ENCODE measurements at places on chromosomes 6 and 20.
A peak's percentile ranks its signal among the peaks of the same experiment; 100 is the strongest.

- no peak for DNase-seq
Measured at GRCh38 chr6:105537981-105538578, 135.2 kb upstream of the PREP start.

DNA sequence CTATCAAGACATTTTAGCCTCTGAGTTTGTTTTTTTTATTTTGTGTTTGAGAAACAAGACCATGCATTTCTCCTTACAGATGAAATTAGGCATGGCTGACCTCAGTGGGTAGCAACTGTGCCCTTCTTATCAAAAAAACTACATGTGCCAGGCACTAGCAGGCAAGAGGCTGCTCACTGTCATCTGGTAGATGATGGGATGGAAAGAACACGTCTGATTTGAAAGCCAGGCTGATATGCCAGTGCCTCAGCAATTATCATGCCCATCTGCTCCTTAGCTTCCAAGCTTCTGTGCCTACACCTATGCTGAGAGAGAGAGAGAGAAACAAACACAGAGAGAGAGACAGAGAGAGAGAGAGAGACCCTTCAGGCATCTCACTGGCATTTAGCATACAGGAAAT lies 149.9 kb downstream of the C6orf118 start:
- no peak for DNase-seq

DNA sequence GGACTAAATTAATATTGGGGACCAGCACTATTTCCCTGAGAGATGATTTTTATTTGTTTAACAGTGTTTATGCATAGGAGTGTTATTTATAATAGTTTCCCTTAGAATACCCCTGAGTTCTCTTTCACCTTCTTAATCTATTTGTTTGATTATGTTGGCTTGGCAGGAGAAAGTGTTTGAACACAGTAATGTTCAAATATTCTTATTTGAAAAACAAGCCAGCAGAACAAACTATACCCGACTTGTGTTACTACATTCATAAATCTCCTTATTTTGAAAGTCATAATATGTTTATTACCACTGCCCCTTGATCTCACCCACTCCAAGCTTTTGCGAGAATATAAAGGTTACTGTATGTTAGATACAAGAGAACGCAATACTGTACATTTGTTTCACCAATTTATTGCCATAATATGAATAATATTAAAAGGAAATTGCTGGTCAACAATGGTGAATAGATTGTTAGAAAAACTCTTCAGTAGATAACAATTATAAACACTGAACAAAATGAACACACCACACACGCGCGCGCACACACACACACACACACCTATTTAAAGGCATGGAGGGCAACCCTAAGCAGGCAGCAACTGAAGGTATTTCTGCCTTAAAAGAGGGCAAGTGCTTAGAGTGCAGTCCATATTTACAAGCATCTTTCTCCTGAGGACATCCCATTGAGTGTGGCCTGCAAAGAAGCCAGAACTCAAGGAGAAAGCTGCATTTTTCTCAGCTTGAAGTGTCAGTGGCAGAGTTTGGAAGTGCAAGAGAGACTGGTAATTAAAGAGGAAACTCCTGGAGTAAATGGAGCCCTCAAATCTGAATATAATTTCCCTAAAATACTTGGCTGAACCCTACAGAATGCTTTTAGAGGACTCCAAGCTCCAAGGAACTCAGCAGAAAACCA lies 279.4 kb upstream of the MAN1A1 start:
- no peak for DNase-seq

DNA sequence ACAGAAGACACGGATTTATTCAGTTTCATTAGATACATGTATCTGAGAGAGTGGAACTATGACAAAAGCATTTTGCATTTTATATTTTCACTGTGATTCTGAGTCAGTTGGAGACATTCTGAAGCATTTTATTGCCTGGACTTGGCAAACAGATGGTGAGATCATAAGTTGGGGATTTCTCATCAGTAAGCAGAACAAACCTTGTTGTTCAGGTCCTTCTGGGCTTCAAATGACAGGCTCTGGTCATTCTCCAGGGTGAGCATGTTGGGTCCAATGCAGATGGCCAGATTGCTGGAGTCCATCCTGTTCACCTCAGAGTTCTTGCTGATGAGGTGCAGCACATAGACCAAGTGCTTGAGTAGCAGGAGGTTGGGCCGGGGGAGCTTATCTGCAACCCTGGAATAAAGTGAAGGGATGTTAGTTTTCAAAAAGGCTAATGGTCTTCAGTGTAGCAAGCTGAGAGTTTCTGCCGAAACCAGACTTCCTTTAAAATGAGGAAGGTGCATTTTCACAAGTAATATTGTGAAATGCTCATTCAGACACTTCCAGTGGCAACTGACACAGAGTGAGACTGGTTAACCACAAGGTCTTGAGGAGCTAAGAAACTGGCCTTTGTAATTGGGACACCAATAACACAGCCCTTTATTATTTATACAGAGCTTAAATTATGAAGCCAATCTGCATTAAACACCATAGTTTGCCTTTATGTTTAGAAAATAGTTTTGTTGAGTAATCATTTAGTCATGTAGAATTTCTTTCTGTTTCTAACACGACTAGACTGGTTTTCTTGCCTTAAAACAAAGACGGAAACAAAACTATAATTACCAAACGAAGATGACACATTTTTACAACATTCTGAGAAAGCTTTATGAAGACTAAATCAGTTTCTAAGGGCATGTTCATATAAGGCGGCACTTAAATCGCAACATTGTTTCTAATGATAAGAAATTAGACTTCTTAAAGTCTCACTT lies 5.6 kb downstream of the TAGAP start:
- DNase-seq: no peak

- DNase-seq: no peak
Measured at GRCh38 chr6:134058622-134059366, 6.4 kb upstream of the SLC2A12 start.

- DNase-seq: no peak
Measured at GRCh38 chr6:106561686-106562405, 67.5 kb downstream of the RTN4IP1 start.

GRCh38 chr6:79076160-79076559 lies 1.9 kb downstream of the PHIP start:
- DNase-seq: no peak

DNA sequence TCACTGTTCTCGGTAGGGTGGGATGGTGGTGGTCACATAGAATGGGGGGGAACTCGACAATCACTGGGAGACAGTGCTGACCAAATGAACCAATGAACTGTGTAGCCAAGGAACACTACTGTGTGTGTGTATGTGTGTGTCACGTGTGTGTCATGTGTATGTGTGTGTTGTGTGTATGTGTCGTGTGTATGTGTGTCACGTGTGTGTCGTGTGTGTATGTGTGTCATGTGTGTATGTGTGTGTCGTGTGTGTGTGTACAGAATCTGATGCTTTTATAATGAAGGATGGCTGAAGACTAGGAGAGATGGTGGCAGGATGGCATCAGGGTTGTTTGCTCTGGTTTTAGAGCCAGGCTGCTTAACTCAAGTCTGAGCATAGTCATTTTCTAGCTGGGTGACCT lies 99.1 kb upstream of the DUSP22 start:
- no peak for DNase-seq

DNA sequence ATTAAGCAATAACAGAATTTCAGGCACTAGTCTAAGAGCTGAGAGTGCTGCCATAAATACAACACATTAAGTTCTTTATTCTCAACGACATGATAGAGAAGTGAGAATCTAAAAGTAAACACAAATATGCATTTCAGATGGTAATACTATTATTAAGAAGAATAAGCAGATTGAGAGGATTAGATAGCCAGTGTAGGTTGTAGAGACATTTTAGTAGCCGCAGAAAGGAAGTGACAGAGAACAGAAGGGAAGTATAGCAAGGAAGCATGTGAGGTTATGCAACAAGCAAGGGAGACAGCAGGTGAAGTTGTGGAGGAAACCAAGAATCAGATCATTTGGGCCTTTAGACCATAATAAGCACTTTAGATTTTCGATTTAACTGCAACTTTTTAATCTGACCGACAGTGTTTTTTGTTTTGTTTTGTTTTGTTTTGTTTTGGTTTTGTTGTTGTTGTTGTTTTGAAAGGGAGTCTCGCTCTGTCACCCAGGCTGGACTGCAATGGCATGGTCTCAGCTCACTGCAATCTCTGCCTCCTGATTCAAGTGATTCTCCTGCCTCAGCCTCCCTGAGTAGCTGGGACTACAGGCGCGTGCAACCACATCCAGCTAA lies 737.0 kb upstream of the ADGRB3 start:
- DNase-seq: no peak

- DNase-seq: no peak
Measured at GRCh38 chr6:3742076-3742425, 9.5 kb downstream of the PXDC1 start.

DNA sequence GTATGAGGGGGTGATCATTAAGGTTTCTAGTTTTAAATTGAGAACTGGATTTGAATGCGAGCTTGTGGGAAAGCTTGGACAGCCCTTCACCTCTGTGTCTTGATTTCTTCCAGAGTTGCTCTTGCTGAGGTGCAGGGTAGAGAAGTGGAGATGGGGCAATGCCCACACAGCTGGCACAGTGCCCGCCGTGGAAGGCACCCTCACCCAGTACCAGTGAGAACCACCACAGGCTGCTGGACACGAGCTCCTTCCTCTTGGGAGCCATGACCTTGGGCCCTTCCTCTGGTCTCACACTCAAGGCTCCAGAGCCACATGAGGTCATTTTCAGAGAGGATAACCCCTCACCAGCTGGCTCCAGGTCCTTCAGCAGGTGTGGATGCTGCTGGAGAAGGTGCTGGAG lies 67.3 kb downstream of the DACT2 start:
- no peak for DNase-seq

DNA sequence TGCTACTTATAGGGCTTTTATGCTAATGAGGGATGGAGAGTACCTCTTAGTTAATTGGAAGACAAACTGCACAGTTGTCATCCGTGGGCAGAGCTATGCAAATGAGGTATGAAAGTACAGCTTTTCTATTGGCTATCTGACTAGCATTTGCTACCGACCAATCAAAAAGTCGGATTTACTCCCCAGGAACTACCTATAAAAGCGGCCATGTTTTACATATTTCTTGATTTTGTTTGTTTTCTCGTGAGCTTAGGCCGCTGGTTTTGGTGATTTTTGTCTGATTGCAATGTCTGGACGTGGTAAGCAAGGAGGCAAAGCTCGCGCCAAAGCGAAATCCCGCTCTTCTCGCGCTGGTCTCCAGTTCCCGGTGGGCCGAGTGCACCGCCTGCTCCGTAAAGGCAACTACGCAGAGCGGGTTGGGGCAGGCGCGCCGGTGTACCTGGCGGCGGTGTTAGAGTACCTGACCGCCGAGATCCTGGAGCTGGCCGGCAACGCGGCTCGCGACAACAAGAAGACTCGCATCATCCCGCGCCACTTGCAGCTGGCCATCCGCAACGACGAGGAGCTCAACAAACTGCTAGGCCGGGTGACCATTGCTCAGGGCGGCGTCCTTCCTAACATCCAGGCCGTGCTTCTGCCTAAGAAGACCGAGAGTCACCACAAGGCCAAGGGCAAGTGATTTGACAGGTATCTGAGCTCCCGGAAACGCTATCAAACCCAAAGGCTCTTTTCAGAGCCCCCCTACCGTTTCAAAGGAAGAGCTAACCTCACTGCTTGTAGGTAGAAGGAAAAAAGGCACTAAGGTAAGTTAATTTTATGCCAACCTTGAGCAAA lies 36.9 kb downstream of the HFE start:
- peak; percentile 50 for DNase-seq

DNA sequence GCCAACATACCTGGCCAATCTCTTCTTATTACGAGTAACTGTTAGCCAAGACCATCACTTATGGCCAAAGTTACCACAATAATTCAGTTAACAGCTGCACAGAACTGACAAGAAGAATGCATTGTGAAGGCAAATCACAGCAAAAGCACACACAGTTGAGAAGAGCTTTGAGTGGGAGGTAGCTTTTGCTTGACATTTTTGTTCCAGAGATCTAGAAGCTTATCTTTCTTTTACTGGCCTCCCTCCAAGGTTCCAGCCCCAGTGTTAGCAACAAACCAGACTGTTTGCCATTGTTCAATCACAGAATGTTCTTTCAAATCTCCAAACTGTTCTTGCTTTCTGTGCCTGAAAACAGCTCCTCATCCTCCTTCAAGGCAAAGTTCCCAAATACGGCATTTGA lies 35.9 kb upstream of the IRAK1BP1 start:
- no peak for DNase-seq

DNA sequence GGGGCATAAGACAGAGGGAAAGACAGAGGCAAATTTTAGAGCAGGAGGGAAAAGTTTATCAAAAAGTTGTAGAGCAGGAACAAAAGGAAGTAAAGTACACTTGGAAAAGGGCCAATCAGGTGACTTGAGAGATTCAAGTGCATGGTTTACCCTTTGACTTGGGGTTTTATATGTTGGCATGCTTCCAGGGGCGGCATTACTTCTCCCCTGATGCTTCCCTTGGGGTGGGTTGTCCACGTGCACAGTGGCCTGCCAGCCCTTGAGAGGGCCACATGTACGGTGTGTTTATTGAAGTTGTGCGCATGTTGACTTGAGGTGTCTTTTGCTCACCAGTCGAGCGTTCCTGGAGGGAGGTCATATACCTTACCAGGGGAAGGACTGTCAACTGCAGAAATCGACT lies 259.5 kb upstream of the JARID2 start:
- no peak for DNase-seq

DNA sequence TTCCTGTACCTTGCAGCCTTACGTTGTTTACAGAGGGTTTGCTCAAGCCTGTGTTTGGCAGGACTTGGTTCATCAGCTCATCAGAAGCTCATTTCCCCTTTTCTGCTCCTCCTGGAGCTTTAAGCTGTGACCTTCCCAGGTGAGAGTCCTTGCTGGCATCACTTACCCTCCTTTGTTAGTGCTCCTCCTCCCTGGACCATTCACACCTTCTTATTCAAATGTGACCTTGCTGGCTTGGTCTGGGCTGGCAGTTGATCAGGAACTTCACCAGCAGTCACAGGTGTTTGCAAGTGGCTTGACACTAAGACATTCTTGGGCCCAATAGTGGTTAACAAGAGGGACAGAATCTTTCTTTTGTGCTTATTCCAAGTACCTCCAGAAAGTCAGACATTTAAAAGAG lies 148.8 kb downstream of the C6orf58 start:
- DNase-seq: no peak

- DNase-seq: no peak
Measured at GRCh38 chr6:52400313-52401041, 19.7 kb upstream of the EFHC1 start.

DNA sequence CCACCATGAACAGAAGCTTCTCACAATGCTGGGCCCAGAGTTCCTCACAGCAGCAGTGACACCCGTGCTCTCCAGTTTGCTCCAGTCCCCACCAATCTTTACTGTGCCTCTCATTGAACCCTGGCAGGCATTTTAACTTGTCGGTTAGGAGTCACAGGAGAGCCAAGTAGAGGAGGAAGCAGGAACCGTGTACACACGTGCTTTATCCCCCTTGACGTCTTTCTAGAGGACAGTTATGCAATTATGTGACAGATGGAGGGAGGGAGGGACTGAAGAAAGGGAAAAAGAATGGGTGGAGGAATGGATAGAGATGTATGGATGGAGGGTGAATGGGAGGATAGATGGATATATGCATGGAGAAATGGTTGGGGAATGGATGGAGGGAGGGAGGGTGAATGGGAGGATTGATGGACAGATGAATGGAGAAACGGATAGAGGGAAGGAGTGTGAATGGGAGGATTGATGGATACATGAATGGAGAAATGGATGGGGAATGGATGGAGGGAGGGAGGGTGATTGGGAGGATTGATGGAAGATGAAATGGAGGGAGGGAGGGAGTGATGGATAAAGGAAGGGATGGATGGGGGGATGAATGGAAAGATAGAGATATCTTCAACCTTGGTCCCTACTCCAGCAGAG lies 26.0 kb downstream of the RBM38 start:
- DNase-seq: no peak

GRCh38 chr20:64053841-64054661 lies 4.6 kb upstream of the SOX18 start:
- DNase-seq: no peak

GRCh38 chr6:113031591-113032238 lies 684.6 kb downstream of the RFPL4B start:
- DNase-seq: no peak

- DNase-seq: no peak
Measured at GRCh38 chr20:50913690-50914375, 17.4 kb downstream of the ADNP start.
